ENCODE measurements at places on chromosomes 7 and 10.

DNA sequence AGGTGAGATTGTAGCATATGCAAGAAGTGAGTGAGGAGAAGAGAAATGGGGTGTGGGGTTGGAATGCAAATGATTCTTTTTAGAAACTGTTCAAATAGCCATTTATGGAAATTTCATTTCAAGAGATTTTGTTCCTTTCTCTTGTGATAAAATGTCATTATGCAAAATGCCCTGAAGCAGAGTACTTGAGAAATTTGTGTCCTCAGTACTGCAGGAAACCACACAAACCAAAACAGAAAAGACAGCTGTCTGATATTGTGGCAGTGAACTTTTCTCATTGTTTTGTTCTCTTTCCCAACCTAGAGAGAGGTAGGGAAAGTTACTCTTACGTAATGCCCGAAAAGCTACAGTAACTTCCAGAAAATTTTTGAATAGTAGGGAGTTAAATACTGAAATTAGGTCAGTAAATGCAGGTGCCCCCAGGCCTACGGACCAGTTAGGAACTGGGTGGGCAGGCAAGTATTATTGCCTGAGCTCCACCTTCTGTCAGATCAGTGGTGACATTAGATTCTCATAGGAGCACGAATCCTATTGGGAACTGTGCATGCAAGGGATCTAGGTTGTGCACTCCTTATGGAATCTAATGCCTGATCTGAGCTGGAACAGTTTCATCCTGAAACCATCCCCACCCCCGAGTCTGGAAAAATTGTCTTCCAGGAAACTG, 34.0 kb downstream of the DLD start:
- no peak for DNase-seq

DNA sequence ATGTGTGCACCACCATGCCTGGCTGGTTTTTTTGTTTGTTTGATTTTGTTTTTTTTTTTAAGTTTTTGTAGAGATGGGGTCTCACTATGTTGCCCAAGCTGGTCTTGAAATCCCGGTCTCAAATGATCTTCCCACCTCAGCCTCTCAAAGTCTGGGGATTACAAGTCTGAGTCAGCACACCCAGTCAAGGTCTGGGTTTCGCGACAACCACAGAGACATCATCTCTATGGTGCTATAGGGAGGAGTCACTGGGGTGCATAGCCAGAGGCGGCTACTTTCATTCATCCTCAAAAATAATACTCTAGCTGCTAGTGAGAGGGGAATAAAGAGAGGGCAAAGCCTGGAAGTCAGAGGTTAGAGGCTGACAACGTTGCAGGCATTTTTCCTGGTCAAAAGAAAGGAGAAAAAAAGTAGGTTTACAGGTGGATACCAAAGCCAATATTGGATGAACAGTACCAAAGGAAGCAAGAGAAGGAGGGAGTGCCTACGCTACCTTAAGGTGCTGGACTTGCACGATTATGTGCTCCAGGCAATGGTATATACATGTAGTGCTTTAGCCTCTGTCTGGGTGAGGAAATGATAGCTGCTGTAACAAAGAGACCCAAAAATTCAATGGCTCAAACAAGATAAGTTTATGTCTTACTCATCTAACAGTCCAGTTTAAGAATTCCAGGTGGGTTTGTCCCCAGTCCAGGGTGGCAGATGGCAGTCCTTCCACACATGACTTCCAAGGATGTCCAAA, 178.3 kb downstream of the SKIDA1 start:
- no peak for DNase-seq

DNA sequence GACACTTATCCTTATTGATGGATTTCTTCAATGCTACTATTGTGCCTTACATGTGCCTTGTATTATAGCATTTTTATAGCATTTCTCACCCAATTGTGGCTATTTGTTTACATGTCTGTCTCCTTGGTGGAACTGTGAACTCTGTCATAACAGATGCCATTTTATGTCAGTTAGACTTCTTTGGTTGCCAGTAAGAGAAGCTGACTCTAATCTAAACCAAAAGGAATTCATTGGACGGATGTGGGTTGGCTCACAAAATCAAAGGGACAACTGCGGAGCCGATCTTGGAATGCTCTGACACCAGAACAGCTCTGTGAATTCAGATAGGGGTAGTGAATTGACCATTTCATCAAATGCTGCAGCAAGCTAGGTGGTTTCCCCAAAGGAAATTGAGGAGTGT, 15.0 kb downstream of the GARIN1A start:
- DNase-seq: no peak

DNA sequence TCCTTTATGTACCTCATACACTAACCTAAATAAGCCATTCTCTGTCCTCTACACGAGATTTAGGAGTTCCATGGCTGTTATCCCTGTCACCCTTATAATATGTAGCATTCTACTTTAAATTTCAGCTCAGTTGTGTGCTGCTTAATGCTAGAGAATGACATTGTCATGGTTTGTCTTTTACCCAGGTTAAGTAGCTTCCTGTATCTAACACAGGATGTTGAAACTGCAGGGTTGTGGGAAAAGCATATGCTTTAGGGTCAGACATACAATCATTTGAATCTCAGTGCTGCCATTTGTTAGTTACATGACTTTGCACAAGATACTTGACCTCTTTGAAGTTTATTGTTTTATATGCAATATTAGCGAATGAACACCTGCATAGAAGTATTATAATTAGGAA, 235.1 kb upstream of the CACNA2D1 start:
- DNase-seq: no peak

- DNase-seq: no peak
Observed at GRCh38 chr10:117543225-117544003, 868 bp downstream of the EMX2 start.

DNA sequence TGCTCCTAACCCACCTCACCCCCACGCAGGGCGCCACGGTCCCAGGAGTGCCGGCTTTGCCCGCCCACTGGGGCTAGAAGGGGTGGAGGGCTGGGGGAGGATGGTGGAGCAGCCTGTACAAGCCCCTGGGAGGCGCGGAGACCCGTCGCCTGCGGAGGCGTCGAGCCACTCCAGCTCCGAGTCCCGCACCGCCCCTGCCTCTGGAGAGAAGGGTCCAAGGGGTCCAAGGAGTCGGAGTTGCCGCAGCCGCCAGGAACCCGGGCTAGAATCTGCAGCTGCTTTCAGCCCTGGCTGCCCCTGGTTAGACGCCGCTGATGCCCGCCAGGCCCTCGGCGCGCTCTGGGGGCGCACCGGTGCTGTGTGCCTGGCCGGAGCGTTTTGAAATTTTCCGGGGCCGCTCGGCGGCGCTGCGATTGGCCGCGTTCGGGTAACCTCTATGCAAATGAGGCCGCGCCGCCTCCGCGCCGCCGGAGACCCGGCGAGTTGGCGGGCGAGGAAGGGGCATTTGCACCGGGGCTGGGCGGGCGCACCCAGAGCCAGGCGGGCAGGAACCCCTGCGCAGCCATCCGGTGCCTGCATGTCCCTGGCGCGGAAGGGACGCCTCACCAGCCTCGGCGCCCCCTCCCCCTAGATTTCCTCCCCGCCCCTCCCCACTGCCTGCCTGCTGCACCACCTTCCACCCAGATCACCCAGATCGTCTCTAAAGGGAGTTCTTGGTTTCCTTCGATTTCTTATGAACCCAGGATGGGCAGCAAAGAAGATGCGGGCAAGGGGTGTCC, at the start of gene HMX2:
TSS of gene HMX2 (plus strand) at position 502 of the 779 bp plus-strand sequence. CDS start at position 745, 243 bp downstream.
- DNase-seq: peak; percentile 60

DNA sequence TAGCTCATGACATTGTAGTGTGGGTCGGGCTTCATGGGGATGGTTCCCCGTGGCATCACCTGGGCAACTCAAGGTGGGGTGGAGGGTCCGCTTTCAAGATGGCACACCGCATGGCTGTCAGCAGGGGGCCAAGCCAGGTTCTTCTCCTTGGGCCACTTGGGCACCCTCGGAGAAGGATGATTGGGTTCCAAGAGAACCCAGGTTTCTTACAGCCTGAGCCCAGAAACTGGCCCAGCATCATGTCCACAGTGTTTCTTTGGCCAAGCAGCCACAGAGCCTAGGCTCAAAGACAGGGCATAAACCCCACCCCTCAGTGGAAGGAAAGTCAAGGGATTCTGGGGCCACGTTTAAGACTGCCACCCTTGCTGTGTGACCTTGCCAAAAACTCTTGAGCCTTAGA, 110.6 kb downstream of the PTPN20 start:
- DNase-seq: no peak

- peak; percentile 63 for DNase-seq
Observed at GRCh38 chr10:10209167-10209566, 808.5 kb upstream of the CELF2 start.

- DNase-seq: no peak
Observed at GRCh38 chr7:63077841-63078240, 920.8 kb upstream of the ZNF722 start.

GRCh38 chr7:94618126-94618525, 37.8 kb downstream of the SGCE start:
- no peak for DNase-seq

- DNase-seq: no peak
Observed at GRCh38 chr7:27146491-27147198, 929 bp downstream of the HOXA6 start.

DNA sequence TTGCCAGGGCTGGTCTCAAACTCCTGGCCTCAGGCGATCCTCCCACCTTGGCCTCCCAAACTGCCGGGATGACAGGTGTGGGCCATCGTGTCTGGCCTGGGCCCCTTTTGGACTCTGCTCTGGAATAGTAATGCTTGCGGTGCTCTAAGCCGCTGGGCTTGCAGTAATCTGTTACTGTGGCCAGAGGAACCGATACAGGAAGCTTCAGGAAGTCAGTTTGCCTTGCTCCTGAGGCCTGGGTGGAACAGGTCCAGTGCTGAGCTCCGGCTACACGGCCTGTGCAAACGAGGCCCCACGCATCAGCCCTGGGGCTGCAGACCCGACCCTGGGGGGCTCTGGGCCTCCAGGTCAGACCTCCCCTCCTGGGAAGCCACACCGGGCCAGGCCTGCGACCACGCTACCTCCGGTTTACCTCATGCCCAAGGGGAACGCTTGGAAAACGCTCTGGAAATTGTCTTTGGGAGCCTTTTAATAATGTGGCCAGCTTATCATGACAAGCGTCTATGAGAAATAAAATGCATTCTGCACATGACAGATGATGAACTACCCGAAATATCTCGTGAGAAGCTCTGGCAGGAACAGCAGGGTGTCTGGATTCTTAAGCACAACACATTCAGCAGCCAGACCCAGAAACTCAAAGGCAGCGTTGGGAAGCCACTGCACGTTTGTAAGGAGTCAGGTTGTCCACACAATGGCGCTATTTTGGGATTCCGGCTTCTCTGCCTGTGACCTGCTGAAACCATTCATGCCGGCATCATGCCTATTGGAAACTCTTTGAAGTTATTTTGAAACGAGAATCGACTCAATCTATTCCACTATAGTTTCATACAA, 10.1 kb upstream of the ADAP1 start:
- DNase-seq: peak; percentile 1

GRCh38 chr7:10239695-10240345, 733.9 kb upstream of the PHF14 start:
- no peak for DNase-seq

DNA sequence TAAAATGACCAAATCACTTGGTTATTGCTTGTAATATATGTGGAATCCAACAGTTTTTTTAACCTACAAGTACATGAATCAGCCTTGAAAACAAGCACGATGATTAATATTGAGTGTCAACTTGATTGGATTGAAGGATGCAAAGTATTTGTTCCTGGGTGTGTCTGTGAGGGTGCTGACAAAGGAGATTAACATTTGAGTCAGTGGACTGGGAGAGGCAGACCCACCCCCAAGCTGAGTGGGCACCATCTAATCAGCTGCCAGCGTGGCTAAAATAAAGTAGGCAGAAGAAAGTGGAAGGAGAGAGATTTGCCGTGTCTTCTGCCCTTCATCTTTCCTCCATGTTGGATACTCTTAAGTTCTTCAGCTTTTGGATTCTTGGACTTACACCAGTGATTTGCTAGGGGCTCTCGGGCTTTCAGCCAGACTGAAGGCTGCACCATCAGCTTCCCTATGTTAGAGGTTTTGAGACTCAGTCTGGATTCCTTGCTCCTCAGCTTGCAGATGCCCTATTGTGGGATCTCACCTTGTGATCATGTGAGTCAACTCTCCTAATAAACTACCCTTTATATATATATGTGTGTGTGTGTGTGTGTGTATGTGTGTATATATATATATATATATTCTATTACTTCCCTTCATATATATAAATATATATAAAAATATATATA, 118.4 kb upstream of the WDR11 start:
- DNase-seq: no peak

GRCh38 chr7:45955286-45955685, 34.2 kb upstream of the IGFBP3 start:
- no peak for DNase-seq

DNA sequence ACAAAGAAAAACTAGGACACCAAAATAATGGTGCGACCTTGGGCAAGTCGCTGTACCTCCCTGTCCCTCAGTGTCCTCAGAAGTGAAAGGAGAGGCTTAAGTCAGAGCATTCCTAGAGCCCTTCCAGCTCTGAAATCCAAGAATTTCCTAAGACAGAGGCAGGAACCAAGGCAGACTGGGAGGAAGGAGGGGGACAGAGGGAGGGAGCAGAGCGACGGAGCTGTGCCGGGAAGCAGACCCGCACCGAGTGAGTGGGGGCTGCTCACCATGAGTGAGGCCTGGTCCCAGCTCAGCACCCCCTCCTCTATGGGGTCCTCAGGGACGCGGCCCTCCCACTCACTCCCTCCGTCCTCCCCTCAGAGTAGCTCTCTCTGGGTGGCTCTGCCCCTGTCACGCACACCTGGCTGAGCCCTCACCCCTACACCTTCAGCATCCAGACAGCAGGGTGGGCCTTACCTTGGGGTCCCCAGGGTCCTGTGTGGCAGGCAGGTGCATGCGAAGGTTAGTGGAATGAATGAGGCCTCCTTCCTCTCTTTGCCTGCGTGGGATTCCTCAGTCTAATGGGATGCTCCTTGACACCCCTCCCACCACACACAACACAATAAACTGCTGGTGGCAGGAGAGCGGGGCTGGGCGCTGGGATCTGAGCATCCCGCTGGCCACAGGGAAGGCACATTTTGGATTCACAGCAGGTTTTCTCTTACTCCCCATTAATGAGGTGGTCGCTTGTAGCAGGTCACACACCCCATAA, 4.6 kb upstream of the SMARCD3 start:
- DNase-seq: no peak
